ENCODE measurements at places on chromosomes 6 and 20.
A peak's percentile ranks its signal among the peaks of the same experiment; 100 is the strongest.

DNA sequence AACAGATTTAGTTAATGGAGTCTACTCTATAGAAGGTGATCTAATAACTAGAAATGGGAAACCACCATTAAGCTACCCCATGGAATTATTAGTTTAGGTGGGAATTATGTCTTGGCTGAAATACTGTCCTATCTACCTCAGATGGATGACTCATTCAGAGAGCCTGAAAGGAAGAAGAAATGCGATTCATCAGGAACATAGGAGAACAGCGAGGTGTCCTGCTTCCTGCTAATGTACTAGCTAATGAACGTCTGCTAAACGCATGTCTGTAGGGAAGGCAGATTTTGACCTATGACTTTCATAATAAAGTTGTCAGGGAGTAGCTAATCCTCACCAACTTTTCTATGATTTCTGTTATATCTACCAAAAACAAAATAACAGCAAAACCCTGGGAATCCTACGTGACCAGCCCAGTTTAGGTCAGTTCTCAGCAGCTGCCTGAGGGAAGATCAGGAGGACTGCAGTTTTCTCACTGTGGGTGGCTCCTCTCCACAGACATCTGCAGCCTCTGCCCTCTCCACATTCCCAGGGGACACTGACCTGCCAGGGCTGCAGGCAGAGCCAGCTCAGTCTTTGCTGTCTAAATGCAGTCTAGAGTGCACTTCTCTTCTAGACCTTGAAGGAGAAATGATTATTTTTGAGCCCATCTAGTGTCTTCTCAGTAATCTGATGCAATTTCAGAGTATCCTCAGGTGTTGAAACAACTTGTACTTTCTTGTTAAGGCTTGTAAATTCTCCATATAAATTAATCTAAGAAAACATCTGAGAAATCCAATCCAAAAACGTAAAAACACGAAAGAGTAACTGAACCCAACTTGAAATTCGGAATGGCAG lies 18.1 kb upstream of the SFT2D1 start:
- no peak for DNase-seq

DNA sequence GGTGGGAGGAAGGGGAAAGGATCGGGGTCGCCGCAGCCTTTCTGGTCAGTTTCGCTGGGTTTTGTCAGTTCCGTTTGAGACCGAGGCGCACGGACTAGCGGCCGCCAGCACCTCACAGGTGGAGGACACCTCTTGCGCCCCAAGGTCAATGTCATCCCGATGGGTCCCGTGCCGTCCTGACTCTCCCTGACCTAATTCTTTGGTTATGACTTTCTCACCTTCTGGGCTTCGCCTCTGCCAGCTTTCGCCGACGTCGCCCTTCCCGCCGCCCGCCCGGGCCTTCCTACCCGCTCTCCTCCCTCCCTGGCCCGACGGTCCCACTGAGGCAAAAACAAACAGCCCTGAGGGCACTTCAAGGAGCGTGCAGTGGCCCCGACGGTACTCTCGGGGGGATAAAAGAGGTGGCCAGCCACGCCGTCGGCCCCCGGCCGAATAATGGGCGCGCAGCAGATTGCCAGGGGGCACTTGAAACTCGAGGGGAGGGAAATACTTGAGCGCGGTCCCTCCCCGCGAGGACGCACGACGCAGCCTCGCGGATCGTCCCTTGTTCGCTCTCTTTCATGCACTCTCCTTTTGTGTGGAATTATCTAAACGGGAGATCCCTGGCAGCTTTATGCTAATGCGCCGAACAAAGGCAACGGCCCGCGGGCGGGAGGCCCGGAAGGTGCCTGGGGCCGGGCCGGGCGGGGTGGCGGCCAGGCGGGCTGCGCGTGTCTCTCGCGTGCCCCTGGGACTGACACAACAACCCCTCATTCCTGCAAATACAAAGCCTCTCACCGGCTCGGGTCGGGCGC lies 3.9 kb upstream of the INSM1 start:
- no peak for DNase-seq

GRCh38 chr6:154353626-154354025 lies 3.0 kb downstream of the IPCEF1 start:
- no peak for DNase-seq

DNA sequence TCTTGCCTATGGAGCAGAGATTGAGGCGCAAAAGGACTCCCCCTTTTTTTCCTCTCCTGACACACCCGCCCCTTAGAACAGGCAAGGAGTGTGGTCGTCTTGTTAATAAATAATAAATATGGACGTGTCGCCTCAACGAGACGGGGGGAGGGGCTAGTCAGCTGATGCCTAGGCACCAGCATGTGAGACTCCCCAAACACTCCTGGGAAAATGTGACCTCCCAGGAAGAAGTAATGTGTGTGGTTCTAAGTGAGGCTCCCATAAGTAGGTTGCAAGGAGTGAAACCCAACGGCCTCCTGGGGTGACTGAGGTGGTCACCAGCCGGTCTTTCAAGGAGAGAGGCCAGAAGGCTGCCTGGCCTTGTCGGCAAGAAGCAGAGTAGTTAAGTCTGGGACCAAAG lies 1.1 kb upstream of the FAXC start:
- no peak for DNase-seq

GRCh38 chr6:79001415-79001814 lies 76.6 kb downstream of the PHIP start:
- no peak for DNase-seq

DNA sequence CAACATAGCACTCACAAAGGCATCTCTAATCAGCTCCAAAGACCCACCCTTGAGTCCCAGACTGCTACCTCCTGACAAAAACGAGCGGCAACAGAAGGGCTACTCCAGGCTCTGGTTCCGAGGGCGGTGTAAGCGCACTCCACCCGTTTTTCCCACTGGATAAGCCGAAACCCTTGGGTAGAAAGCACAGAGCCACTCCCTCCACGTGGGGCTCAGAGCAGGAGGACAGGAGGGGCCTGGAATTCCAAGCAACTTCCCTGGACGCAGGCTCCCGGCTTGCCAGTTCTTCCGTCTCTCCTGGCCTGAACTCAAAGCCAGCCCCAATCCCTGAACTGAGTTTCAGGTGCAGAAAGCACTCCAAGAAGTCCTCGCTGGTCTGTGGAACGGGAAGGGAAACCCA lies 7.4 kb downstream of the GMEB2 start:
- no peak for DNase-seq

GRCh38 chr6:17492350-17492749 lies 99.0 kb downstream of the CAP2 start:
- no peak for DNase-seq

DNA sequence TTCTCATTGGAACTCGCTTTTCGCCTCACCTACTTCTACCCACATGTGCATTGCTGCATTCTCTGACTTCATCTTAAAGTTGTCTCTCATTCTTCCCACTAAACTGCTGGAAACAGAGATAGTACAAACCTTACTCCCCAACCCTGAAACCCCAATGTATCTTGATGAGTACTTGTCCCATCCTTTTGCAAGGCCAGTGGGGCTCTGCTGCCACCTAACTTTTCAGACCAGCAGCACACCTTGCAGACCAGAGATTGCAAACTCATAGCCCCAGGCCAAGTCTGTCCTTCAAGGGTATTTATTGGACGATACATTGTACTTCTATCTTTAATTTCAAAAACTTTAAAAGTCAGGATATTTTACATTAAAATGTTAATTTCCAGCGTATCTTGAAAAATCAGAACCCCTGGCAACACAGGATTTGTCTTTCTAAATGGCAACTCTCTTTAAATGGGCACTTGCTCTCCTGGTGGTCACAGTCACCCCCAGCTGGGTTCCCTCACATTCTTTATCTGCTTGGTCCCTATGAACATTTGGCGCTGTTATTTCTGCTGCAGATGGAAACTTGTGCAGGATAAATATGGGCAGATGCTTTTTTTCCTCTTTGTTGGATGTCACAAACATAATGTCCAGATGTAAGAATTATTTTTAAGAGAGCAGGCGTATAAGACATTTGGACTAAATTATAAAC lies 83.9 kb downstream of the SOD2 start:
- DNase-seq = no peak

GRCh38 chr20:49482621-49483017 lies at the start of gene KCNB1:
Gene KCNB1 (minus strand): TSS chr20:49482668. CDS start chr20:49482480, 188 bp downstream.
- peak; percentile 26 for DNase-seq

GRCh38 chr6:158040051-158040803 lies 58.6 kb downstream of the SYNJ2 start:
- DNase-seq = no peak

DNA sequence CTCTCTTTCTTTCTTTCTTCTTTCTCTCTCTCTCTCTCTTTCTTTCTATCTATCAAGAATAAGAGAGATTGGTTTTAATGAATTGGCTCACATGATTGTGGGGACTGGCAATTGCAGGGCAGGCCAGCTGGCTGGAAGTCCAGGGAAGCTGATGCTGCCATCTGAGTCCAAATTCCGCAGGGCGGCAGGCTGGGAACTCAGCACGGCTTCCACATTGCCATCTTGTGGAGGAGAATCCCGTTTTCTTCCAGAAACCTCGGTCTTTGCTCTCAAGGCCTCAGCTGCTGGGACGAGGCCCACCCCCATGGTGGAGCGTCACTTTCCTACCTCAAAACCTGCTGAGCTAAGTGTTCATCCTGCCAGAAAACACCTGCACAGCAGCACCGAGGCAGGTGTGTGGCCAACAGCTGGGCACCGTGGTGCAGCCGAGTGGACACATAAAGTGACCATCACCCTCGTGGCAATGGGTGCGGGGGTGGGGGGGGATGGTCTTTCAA lies 58.8 kb upstream of the SLCO4A1 start:
- DNase-seq = no peak

- DNase-seq = no peak
Measured at GRCh38 chr6:140897349-140897748, 1235.4 kb upstream of the GJE1 start.

DNA sequence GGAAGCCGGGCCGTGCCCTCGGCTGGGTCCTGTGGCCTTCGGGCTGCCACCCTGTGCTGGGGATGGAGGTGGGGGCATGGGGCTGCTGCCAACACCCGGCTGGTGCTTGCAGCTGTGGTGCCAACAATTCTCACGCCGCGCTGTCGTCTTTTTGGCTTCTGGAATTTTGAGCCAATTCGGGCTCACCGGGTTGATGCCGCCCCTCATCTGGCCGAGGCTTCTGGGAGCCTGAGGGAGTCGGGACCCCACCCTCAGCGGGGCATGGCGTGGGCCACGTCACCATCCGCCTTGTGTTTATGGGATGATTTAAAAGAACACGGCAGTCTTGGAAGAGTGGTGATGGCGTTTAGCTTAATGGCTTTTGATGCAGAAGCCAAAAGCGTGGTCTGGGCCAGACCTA lies 8.7 kb upstream of the NPBWR2 start:
- DNase-seq = no peak

GRCh38 chr6:20497216-20498040 lies 36.8 kb upstream of the CDKAL1 start:
- DNase-seq = no peak

DNA sequence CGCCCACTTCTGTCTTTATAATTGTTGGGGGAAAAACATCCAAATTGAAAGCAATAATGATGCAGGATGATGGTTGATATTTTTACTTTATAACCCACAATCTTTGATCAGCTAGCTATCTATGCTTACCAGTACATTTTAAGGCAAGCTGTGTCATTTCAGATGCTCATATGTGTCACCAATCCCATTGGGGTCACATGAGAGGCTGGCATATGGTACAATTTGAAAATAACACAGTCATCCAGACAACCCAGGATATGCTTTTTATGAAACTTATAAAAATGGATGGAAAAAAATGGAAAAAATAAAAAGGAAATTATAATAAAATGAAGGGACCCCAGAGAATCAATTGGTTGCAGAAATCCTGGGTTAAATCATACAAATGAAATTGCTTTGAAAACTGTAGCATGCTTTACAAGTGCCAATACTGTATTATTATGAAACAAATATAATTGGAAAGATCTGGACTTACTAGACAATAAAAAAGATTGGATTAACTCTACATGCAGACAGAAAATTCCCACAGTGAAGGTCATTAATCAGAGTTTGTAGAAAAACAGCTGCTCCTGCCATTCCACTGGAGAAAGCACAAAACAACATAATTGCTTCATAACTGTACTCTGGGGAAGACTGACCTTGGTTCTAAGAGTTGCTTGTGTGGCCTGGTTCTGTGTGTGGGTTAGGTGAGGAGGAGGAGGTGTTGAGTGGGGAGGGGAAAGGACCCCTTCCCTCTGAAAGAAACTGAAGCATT lies 13.3 kb upstream of the PRIM2 start:
- peak; percentile 86 for DNase-seq

DNA sequence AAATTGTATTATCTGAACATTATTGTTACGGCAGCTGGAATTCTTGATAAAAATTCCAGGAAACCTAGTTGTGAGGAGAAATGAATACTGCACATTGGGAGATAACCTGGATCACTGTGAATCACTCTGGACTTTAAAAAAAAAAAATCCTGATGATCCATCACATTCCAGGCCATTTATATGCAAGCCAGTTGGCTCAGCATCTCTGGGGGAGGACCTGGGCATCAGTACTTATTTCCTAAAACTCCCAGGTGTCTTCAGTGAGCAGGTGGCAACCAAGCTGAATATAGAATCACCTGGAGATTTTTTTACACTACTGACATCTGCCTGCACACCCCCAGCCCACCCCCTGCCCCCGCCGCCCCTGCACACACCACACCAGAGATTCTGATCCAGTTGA lies 39.1 kb upstream of the SIRT5 start:
- DNase-seq = no peak

GRCh38 chr6:93424303-93425064 lies 5.1 kb upstream of the EPHA7 start:
- no peak for DNase-seq

DNA sequence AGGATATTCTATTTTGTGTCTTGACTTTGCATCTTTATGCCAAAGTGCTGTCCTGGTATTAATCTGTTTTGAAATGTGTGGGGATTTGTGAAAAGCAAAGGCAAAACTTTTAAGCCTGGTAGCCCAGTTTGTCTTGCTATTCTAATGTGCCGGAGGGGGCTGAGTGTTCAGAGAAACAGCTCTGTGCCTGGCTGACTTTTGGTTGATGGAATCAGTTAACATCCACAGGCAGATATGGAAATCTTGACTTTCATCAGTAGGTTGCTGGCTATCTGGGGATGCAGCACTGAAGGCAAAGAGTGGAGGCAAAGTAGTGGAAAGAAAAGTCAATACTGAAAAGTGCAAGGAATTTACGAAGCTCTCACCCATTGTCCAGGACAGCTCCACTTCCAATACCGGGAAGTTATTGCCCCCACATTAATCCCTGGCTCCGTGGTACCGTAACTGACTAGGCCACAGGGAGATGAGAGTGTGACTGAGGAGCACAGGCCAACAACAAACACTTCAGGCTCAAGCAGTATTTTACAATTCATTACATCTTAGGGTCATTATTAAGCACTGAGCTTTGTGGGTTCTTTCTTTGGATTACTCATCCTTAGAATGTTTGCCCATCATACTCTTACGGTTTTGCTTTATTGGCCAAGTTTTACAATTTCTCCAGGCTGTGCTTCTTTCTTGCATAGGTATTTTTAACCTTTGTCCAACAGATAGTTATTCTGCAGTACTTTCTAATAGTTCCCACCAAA lies 164.6 kb downstream of the MTFR2 start:
- DNase-seq = no peak

- DNase-seq = no peak
Measured at GRCh38 chr20:34526466-34526865, 10.2 kb downstream of the DYNLRB1 start.

- DNase-seq = no peak
Measured at GRCh38 chr6:170066679-170067078, 224.2 kb downstream of the DLL1 start.

- no peak for DNase-seq
Measured at GRCh38 chr6:5626727-5627426, 365.6 kb downstream of the FARS2 start.

Measured in forelimb muscle (tissue), 1 donor.